D721Med (cell line): ENCODE measurements at places on chromosomes 13 and 19.

DNA sequence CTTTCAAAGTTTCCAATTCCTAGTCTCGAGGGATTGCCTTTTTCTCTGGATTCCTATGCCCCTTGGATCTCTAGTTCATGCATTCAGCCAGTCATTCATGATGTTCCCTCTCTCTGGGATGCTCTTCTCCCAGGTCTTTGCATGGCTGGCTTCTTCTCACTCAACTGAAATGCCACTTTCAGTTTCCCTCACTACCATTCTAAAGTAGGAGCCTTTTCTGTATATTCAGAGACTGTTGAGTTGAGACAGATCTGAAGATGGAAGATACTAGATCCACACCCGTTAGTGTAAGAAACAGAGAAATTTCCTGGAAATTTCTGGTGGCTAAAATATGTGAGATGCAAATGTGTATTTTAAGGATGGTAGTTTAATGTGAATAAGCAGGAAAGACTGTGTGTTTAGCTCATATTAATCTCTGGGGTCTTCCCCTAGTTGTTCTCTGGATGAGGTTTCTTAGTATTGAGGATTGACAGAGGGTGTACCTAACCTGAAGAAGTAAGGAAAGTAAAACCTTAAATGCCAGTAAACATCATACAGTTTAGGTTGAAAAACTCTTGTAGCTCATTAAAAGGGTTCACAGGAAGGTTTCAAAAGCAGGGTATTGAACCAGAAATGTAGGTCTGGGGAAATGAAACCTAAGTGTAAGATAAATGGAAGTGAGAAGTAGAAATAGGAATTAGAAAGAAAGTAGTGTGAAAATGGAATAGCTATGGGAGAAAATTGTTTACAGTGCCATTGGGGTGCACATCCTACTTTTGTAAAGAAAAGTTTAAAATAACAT lies 331.3 kb downstream of the NDFIP2 start:
- DNase-seq, result no peak

GRCh38 chr13:50826035-50826434 lies 17.5 kb downstream of the DLEU7 start:
- no peak for DNase-seq

DNA sequence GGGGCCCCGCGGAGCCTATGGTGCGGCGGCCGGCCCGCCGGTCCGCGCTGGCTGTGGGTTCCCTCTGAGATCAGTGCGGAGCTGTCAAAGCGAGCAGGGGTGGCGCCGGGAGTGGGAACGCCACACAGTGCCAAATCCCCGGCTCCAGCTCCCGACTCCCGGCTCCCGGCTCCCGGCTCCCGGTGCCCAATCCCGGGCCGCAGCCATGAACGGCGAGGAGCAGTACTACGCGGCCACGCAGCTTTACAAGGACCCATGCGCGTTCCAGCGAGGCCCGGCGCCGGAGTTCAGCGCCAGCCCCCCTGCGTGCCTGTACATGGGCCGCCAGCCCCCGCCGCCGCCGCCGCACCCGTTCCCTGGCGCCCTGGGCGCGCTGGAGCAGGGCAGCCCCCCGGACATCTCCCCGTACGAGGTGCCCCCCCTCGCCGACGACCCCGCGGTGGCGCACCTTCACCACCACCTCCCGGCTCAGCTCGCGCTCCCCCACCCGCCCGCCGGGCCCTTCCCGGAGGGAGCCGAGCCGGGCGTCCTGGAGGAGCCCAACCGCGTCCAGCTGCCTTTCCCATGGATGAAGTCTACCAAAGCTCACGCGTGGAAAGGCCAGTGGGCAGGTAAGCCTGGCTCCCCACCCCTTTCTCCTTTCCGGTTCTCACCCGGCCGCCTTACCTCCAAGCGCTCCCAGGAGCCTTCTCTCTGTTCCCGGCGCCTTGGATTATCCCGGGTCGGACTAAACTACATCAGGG lies at the start of gene PDX1:
Gene PDX1 (plus strand): TSS at position 67 of the 743 bp plus-strand sequence. CDS start 139 bp downstream, at position 206.
- DNase-seq, result no peak

DNA sequence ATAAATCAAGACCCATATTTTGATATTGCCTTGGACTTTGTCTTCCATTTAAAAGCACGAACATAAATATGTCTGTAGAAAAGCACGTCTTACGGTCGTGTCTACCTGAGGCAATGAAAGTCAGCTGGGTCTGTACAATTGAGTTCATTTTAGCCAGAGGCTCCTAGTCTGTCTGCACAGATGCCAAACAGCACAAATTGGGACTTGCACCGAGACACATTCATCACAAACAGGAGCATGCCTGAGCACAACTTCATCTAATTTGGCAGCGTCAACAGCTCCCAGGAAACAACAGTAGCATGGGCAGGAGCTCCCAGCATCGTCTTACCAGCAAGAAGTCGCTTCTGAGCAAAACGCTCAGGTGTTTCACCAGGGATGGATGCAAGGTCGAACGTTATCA lies 687.0 kb downstream of the EFNB2 start:
- DNase-seq, result no peak

GRCh38 chr13:67292886-67293285 lies 62.8 kb upstream of the PCDH9 start:
- no peak for DNase-seq

DNA sequence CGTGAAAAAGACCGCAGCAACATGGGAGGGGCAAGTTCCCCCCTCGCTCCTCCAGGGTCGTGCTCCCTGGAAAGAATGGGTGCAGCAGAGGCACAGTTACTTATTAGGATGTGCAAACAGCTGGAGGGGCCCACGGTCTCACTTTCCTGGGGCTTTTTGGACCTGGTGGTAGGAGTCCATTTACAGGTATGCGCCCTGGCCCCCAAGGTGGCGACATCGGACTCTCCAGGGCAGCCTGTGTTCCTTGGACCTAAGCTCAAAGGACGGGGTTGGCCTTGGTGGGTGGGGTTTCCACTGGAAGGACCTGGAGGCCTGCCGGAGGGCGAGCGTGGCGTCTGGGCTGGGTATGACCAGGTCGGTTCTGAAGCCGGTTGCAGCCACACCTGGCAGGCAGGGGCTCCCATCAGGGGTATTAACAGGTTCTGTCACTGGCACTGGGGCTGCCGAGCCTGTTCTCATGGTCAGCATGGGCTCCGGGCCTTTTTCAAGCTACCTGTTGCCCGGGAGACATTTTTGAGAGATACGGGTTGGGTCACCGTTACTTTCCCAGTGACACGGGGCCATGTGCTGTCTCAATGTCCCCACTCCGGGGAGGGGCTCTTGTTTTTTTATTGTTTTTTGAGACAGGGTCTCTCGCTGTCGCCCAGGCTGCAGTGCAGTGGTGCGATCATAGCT lies 5.9 kb downstream of the ZFR2 start:
- DNase-seq, result no peak

GRCh38 chr19:55379174-55379573 lies 2.5 kb downstream of the TMEM190 start:
- DNase-seq, result no peak

- no peak for DNase-seq
Observed at GRCh38 chr19:12996406-12997094, 1.3 kb downstream of the NFIX start.

- no peak for DNase-seq
Observed at GRCh38 chr19:6753178-6754031, 13.8 kb downstream of the SH2D3A start.
